Fibroblast of mammary gland (primary cell): ENCODE measurements at places on chromosomes 3 and 15.

GRCh38 chr3:116757315-116757714 is 47.7 kb downstream of the TUSC7 start:
- DNase-seq = no peak

- DNase-seq = no peak
These were observed 18.4 kb downstream of the SPATA12 start for GRCh38 chr3:57078635-57079473.

DNA sequence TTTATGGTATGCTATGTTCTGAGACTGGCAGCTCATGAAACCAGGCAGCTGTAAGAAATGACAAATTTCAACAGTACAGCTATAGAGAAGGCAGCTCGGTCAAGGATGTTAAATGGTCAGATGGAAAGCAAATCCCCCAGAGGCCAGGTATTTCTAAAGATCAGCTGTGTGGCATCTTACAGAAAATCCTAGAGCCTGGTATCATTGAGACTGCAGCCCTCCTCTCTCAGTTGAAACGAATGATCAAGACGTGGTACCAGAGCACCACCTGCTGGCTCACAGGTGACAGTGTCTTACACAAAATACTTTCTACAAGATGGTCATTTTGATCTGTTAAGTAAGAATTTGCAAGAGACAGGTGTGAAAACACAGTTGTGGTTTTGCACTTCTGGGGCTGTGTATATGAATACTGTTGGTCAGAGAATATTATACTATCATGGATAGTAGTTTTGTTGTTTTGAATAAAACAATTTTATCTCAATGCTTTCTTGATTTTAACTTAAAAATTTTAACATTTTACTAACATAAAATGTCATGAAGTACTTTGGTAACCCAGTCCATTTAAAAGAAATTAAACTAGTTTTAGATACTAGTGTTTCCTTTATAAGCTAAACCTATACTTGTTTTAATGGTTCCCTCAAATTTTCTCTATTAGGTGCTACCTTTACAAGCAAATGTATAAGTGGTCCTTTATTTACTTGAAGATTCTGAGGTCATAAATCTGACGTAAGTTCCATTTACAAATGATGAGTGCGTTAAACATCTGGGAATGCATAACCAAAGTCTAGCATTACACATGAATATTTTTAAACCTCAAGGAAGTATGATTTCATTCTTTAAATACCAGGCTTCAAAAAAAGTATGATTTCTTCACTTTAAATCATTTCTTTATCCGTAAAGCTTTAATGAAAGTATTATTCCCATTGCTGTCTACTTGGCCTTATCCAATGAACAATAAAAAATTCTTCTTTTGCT is 121.8 kb downstream of the PDZRN3 start:
- DNase-seq = peak; percentile 91

- DNase-seq = peak; percentile 6
These were observed 196.1 kb downstream of the ZNF621 start for GRCh38 chr3:40720863-40721262.

DNA sequence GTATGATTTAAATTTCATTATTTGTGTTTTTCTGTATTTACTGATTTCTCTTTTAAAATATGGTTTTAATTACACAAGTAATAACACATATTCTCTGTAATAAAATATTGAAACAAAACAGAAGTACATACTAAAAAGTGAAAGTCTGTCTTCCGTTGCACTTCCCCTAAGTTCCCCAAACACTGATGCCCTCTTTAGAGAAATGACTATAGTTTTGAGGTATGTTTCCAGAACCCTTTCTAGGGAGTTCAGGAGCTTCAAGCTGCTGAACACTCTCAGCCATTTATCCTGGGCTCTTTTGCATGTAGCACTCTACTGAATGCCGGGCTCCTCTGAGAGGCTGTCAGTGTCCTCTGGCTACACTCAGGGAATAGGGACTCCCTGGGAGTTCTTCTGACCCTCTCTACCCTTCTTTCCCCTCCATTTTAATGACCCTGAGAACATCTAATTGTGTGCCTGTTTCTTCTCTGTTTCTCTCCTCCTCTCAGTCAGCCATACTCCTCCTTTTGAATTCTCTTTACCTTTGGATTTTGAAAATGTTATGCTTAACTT is 60.4 kb upstream of the KCNAB1 start:
- no peak for DNase-seq

DNA sequence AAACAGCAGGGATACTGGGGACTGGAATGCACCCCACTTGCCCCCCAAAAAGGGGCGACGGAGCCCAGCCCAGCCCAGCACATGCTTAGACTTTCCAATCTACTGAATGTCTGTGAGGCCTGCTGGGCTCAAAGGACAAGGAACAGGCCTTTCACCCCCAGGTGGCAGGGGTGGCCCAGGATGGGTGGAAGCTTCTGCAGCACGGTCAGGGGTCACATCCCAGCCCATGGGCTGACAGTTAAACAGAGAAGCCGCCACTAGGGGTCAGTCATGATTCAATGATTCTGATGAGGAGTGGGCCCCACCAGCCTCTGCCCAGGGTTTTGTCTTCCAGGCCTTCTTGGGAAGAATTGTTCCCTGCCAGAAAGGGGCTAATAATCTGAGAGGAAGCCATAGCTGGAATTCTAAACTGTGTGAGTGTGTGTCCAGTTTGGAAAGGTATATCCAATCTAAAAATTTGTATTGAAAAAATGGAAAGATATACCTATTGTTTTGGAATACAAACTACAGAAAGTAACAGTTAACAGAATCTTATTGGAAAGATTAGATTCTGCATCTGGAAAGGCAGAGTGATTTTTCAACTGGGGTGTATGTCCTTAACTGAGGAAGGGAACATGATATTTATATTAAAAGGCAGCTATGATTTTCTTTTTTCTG is 2.2 kb downstream of the CHRNB4 start:
- DNase-seq = peak; percentile 38

DNA sequence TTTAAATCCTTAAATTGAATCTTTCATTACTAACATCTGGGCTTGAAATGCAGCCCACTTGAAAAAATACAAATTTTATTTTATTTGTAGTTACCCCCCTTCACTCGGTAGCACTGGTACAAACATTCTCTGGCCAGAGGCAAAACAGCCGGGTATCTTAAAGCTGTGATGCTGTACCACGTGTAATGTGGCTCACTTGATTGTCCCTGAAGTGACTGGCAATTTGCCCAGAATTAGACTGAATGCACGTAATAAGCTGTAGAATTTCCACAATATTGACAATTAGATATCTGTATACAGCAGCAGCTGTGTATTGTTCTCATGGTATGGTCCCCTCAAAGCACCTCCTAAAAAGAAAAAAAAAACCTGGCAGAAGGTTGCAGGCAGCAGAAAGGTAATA is 192.8 kb upstream of the TBC1D5 start:
- DNase-seq = peak; percentile 8

DNA sequence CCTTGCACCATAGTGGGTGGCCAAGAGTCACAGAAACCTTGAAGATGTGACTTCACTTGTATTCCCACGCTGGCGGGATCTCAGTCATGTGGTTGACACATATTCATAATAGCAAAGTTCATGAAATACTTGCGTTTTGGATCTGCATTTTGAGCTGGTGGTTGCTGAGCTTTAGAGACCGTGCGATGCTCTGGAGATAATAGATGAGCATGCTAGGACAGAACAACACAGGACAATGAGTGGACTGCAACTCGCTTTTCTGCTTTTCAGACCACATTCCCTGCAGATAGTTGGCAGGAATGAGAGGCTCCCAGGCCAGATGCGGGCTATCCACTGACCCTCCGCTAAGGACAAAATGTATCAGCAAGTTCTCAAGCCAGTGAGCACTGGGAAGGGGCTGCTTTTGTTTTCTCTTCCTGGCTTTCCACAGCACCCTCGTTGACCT is 13.8 kb upstream of the STARD5 start:
- peak; percentile 66 for DNase-seq

DNA sequence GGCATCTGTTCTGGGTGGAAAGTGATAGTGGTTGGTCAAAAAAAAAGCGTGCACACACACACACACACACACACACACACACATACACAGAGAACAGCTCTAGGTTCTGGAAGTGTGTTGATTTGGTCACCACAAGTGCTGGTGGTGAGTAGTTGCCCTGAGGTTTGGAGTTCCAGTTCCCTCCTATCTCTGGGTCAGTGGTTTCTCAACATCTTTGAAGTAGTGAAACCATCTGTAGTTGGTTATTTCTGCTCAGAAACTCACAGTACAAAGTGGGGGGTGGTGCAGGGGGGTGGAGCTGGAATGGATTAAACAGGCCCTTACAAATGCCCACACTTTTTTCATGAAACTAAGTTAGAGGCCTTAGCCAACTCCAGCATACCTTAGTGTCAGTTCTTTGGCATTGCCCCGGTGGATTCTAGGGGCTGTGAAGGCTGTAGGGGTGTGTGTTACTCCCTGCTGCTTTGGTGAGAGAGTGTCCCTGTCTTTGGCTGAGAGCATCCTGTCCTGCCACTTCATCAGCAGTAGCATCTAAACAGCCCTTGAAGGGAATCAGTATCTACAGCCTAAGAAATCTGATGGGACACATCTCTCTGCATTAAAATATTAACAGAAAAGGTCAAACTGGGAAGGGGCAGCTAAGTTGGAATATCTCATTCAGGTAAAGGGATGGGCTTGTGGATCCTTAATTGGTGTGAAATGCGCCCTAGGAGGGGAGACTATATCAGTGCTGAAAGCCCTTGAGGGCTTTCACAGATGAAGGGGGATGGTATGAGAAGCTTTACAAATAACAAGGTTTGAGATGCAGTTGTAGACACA is 20.6 kb downstream of the SMAD3 start:
- DNase-seq = peak; percentile 98

DNA sequence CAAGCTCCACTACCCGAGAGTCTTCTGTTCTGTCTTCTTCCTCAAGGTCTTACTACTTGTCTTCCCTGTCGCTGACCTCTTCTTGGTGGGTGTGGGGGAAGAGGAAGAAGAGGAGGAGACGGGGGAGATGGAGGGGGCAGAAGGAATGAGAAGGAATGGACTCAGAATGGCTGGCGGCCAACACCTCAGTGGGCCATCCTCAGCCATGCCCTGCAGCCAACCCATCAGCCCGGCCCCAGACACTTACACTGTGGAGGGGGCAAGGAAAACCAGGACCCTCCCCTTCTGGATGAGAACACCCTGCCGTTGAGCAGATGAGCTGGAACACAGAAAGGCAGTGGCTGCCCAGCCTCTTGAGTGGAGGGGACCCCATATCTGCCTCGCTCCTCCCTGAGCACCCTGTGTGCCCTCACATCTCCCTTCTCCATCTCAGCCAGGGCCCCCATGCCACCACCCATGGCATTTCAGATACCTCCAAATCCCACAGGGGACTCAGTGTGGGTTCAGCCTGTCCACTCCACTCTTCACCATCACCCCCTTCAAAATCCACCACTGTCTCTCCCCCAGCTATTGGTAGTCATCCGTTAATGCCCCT is 45.5 kb upstream of the PRR23E start:
- no peak for DNase-seq

DNA sequence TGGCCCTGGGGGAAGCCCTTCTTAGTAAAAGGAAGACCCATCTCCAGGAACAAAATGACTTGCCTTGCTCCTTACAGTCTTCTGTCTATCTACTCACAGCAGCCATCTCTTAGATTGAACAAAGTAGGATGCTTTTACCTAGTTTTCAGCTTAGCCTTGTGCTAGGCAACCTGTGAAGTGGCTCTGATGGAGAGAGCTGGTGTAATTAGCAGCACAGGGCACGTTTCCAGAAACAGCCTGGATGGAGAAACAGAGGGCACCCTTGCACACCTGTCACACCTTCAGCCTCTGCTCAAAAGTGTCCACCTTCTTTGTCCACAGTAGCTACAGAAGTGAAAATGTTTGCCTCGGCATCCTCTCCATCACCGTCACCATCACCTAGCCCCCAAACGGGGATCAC is 292.9 kb downstream of the RORA start:
- no peak for DNase-seq

DNA sequence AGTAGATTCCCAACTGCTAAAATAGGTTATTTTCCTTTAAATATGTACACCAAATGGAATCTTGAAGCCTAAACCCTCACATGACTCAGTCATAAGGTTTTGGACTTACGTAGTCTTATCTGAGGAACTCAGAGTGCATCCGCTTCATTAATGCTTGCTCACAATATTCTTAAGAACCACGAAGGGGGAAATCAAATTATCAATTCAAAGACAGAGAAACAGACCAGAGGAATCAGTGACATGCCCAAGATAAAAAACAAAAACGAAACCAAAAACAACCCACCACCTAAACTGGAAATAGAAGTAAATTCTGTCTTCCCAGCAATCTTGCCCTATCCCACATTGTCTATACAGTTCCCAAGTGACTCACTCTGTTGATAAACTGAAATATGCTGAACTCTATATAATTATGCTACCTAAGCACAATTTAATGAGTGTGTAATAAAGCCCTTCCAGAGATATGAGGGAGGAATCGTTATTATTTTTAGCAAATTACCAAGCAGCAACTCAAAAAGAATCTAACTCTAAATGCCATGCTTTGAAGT is 135.4 kb upstream of the CBLB start:
- peak; percentile 89 for DNase-seq

GRCh38 chr3:192277477-192277876 is 449.9 kb downstream of the FGF12 start:
- no peak for DNase-seq

GRCh38 chr3:110405830-110406585 is 665.6 kb upstream of the NECTIN3 start:
- no peak for DNase-seq

GRCh38 chr3:56477646-56478045 is 9.4 kb upstream of the ERC2 start:
- no peak for DNase-seq

GRCh38 chr15:45265506-45265905 is 13.5 kb downstream of the SLC28A2 start:
- no peak for DNase-seq

DNA sequence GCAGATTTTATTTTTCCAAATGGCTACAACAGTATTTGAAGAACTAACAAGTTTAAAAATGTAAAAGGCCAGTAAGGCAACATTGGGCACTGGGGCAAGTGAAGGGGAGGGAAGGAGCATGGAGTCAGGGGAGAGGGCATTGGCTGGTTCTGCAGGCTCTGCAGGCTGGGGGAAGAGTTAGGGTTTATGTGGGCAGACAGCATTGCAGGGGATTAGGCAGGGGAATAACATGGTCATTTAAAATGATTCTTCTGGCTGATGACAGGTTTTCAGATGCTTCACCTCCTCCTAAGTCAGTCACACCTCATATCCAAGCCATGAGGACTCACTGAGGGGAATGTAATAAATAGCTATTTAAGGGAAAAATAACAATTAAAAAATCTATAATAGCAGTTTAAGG is 52.6 kb downstream of the BTD start:
- no peak for DNase-seq

GRCh38 chr15:69529961-69530633 is 77.5 kb downstream of the RPLP1 start:
- no peak for DNase-seq

DNA sequence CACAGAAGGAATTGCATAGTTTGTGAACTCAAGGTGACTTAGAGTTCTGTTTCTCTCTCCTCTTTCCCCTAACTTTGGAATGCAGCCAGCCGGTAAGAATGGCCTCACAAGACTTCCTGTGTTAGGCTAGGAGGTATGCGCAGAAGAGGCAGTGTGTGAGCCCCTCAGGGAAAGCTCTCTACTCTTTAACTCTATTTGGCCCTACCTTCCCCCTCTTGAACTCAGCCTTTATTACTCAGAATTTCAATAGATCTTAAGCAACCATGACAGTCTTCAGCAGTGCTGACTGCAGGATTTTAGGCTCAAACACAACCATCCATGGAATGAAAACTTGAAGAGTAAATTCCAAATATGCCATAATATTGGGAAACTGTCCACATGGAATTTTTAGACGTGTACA is 209.5 kb downstream of the DTWD1 start:
- DNase-seq = peak; percentile 51

- peak; percentile 75 for DNase-seq
These were observed 204.9 kb downstream of the CADPS start for GRCh38 chr3:62670351-62670750.
